ENCODE measurements at places on chromosomes 5 and 9.

GRCh38 chr9:33320230-33320567, 29.9 kb downstream of the NFX1 start:
- no peak for DNase-seq

GRCh38 chr5:179860301-179860700, 1.7 kb upstream of the MRNIP start:
- no peak for DNase-seq

DNA sequence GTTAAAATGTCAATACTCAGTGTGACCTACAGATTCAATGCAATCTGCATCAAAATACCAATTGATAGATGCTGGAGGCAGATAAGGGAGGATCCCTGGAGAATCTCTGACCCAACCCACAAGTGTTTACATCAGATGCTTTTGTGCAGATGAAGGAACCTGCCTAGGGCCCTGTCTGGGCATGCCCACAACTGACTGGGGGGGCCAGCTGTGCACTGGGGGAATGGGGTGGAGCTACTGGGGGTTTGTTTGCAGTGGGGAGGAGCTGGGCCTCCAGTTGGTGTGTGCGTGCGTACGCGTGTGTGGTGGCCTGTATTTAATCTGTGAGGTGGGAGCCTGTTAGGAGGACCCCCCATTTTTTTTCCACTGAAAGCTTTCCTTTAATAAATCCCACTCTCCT, 244.9 kb downstream of the TRIM36 start:
- no peak for DNase-seq

DNA sequence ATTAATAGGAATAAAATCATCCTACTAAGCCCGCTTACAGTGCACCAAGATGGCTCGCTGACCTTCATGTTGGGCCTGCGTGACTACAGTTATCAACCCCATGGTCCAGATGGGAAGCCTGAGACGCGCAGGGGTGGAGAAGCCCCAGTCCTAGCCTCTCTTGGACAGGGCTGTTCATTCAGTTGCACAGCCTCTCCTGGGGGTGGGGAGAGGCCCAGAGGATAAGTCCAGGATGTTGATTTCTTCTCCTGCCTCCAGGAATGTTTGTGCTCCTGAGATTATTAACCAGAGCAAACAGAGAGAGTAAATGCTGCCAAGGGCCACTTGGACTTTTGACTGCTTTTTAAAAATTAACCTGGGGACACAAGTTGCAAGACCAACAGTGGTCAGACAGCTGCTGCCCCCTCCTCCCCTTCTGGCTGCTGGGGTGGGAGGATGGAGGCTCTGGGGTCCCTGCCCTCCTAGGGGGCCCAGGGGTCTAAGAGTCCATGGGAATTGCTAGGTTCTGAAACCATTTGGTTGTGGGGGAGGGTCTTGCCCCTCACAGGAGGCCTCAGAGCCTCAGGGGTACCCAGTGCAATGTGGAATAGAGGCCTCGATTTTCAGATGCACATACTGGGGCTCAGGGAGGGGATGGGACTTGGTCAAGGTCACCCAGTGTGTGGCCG, 2.8 kb upstream of the AMBP start:
- no peak for DNase-seq

GRCh38 chr9:14779566-14780022, 57.1 kb upstream of the CER1 start:
- no peak for DNase-seq

DNA sequence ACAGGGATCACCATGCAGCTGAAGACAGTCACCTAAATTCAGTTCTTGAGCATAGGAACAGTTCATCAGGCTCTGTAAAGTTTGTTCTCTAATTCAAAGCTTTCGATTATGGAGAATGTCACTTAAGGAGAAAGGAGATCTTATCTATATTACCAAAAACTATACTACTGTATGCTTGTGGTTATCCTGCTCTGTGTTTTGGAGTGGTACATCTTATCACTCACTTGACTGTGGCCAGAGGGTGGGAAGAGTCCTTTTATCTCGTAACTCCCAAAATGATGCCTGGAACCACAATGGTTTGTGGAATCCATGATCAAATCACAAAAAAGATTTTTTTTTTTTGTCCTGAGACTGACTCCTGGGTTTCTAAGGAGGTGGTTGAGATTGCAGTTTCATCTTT, 230.7 kb downstream of the COMMD10 start:
- no peak for DNase-seq

GRCh38 chr5:675871-676698, 17.1 kb downstream of the TPPP start:
- no peak for DNase-seq

DNA sequence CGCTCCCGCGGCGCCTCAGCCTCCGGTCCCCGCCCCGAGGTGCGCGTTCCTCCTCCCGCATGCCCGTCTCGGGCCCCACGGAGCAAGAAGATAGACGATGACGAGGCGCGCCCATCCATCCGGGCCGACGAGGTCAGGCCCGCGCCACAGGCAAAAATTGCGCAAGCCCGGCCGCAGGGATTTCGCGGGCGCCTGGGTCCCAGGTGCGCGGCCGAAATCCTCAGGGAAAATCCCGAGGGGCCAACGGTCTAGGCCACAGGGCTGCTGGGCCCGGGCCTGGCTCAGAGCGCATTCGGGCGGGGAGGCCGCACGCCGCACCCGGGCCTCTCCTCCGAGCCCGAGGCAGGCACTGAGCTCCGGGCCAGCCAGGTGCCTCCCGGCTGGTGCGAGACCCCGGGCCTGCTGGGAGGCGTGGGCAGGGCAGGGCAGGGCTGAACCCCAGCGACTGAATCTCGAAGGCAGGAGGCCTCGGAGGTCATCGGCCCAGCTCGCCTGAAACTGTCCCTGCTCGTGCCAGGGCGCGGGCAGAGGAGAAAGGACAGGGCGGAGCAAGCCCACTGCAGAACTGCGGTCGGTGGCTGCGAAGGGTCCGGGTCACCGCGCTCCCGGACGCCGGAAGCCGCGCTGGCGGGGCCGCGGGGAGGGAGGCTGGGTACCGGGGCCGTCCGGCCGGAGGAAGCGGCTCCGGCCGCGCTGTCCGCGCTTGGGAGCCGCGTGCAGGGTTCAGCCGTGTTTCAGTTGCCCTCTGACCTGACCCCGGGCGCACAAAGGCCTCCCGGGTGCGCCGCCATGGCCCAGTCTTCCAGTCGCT, 66.8 kb downstream of the FOXD1 start:
- no peak for DNase-seq

GRCh38 chr9:113930390-113930783, 54.3 kb downstream of the ZNF618 start:
- DNase-seq, result no peak

- DNase-seq, result no peak
Observed at GRCh38 chr5:77627869-77628674, 10.4 kb downstream of the OTP start.

GRCh38 chr5:131377346-131377745, 113.5 kb downstream of the CDC42SE2 start:
- DNase-seq, result no peak

GRCh38 chr5:185095-186070, 5.9 kb upstream of the LRRC14B start:
- DNase-seq, result no peak

DNA sequence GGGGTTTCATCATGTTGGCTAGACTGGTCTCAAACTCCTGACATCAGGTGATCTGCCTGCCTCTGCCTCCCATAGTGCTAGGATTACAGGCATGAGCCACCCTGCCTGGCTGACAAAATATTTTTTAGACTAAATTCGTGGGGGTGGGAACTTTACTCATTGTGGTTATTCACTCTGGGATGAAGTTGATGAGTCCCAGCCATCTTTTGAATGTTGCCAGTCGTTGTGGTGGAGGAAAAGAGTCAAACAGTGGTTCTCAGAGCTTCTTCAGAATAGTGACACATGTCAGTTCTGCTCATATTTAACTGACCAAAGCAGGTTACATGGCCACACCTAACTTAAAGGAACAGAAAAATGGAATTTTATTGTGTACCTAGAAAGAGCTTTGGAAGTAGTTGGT, 6.9 kb downstream of the SREK1 start:
- no peak for DNase-seq

DNA sequence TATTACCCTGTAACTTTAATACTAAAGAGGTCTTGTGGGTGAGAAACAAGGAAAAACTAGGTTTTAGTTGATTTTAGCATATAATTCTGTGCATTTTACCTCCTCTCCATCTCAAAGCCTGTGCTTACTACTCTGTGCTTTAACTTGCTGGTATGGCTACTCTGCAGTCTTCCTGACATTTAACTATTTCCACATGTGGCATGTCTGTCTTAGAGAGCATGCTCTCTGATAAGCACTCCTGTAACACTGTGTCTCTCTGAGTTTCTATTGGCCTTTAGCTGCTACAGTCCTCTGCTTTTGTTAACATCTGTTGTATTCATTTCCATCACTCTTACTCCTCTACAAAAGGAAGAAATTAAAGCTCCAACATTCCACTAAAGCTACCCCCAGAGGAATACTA, 418.3 kb downstream of the RAB3C start:
- DNase-seq, result no peak

GRCh38 chr5:126777257-126777974, 480 bp downstream of the LMNB1 start:
- DNase-seq, result peak; percentile 25

- DNase-seq, result peak; percentile 50
Observed at GRCh38 chr5:134555890-134556311, 30.4 kb downstream of the JADE2 start.

- DNase-seq, result no peak
Observed at GRCh38 chr5:75716715-75717081, 539 bp downstream of the POC5 start.

GRCh38 chr9:4794691-4795090, 1.9 kb downstream of the RCL1 start:
- no peak for DNase-seq

GRCh38 chr5:73370640-73371583, 77.7 kb downstream of the FOXD1 start:
- DNase-seq, result no peak

DNA sequence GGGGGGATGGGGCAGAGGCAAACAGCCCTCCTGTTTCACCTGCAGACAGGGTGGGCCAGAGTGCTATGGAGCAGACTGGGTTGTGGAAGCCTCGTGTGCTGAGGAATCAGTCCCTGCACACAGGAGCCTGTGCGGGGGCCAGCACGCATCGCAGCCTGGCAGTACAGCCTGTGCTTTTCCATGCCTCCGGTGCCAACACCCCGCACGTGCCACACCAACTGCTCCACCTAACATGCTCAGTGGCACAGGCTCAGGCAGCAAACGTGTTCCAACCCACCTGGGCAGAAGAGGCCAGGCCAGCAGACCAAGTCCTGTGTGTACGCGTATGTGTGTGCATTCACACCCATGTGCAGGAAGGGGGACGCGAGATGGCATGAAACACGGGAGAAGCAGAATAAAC, 37.4 kb upstream of the FBXW11 start:
- no peak for DNase-seq

Measured in stimulated activated CD8-positive, alpha-beta memory T cell treated with anti-CD3 and anti-CD28 coated beads, Interleukin-15, amount 100 ng/mL, for 24 hours (primary cell).